ENCODE measurements at places on chromosomes 12 and 14. TPM values are rescaled to one million over a fixed set of nuclear protein-coding genes. Genes with fewer than 3 reads are reported as not detected.

Gene YLPM1
- 15.9 TPM for total RNA-seq

Gene GLIPR1L1
- total RNA-seq, result not detected

Gene TTC6
- not detected for total RNA-seq

Gene TWF1
- 86.5 TPM for total RNA-seq
